ENCODE measurements at places on chromosomes 16 and 17.

- DNase-seq, result no peak
These were observed 50.4 kb upstream of the ENPP7 start for GRCh38 chr17:79680318-79680695.

GRCh38 chr16:15976225-15976812 is 26.9 kb downstream of the ABCC1 start:
- no peak for DNase-seq

DNA sequence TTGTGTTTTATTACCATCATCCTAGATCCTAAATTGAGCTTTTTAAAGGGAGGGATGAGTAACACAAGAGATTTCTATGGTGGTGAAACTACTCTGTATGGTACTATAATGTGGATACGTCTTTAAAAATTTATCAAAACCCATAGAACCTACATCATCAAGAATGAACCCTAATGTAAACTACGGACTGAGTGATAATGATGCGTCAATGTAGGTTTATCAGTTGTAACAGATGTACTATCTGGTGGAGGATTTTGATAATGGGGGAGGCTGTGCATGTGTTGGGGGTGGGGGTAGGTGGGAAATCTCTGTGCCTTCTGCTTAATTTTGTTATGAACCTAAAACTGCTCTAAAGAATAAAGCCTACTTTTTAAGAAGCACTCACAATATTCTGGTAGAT is 724.1 kb upstream of the SOX9 start:
- no peak for DNase-seq

GRCh38 chr16:74868501-74868900 is 93.9 kb upstream of the FA2H start:
- DNase-seq, result no peak

GRCh38 chr17:52696362-52696761 is 537.8 kb upstream of the CA10 start:
- DNase-seq, result no peak

GRCh38 chr16:84496991-84497390 is 7.5 kb downstream of the MEAK7 start:
- no peak for DNase-seq

- no peak for DNase-seq
These were observed 34.8 kb downstream of the SOST start for GRCh38 chr17:43723697-43724359.

DNA sequence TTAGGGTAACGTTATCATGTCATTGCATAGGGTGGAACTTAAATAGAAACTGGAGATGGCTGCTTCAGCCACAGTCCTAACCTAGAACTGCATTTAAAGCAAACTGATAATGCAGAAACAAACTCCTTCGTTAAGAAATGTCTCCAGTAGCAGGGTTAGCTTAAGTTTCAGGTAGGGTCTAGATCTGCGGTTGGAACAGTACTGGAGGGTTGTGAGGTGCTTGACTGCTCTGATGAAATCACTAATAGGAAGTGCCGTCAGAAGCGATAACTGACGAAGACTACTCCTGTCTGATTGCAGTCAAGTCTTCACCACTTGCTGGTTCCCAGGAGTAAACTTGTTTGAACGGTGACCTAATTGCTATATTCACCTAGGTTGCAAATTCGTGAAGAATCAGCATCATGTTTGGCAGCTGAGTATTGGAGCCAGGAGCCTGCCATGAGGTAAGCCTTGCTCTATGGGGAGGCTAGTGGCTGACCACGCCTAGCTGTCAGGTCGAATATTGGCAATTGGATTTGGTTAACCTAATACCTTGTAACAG is 24.5 kb downstream of the TRPV2 start:
- DNase-seq, result no peak

DNA sequence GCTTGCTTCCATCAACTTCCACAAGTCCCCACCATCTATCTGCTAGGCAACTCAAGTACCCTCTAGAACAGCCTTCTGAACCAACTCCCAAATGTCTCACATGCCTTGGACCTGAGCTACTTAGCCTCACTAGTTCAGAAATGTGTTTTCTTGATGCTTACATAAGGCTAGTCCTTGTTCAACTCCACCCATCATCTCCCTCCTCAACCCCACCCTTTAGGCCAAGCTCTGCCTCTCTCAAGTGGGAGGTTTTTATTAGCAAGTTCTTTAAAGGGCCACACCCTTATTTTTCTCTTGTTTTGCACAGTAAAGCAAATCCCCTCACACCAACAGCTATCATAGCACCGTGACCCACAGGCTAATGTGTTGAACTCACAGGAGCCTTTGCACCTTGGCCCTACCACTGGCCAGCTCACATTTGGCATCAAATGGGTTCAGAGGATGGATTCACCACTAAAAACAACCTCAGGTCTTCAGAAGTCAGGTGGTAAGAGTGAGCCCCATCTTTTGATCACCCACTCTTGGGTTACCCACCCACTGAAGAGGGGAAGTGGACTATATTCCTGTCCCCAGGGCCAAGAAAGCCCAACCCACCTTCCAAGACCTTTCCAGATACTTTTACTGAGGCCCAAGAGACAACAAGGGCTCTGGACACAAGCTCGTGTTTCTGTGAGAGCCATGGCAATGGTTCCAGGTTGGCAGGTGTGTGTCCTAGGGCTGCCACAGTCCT is 12.2 kb downstream of the PIK3R5 start:
- no peak for DNase-seq

GRCh38 chr16:23871924-23872323 is 36.1 kb downstream of the PRKCB start:
- no peak for DNase-seq

- DNase-seq, result no peak
These were observed 4.8 kb downstream of the RPA1 start for GRCh38 chr17:1834380-1835149.

DNA sequence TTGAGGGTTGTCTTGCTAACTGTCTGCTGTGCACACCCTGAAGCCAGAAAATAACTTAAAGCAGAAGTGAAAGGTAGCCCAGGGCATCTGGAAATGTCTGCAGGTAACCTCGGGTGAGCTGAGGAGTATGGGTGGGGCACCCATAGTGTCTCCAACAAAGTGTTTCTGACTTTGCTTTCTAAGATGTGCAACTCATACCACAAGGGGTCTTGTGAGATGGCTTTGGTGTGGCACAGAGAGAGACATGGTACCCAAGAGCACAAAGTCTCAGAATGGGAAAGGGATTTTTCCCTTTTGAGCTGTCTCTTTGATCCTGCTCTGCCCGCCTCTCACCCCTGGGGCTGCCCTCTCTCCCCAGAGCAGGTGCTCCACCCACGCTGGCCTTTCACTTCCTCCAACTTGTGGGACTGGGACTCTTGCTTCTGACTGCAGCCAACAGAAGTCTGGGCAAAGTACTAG is 6.9 kb downstream of the CHD9 start:
- no peak for DNase-seq

GRCh38 chr17:31838636-31839225 is 20.3 kb downstream of the COPRS start:
- no peak for DNase-seq

GRCh38 chr16:16032271-16032979 is 83.0 kb downstream of the ABCC1 start:
- DNase-seq, result no peak

DNA sequence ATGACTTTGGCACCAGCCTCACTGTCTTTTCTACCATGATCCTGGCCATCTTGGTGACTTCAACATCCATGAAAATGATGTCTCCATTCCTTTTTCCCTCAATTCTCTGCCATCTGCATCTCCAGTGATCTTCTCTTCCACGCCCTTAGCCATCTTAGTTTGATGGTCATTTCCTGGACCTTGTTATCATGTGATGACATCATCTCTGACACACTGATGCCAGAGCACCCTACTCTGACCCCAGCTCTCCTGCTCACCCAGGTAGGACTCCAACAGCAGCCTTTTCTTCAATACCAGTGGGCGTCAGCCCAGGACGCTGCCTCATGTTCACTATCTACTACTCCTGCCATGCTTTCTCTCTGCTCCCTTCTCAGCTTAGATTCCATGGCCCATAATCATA is 83.2 kb downstream of the ZZEF1 start:
- DNase-seq, result no peak

DNA sequence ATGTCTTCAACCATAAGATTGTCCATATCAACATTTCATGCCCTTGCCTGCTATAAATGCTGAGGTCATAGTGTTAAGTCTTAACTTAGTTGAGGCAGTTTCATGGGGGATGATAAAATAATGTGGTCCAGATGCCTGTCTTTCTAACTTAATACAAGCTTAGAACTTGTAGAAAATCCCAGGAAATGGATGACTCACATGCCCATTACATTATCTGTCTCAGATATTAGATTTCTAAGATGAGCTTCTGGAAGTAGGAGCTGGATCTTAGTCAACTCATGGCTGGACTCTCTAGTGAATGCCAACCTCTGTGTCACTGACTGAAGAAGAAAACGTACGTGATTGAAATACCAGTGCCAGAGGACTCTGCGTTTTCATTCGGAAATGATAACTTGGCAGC is 797.5 kb upstream of the EEF2KMT start:
- DNase-seq, result no peak

DNA sequence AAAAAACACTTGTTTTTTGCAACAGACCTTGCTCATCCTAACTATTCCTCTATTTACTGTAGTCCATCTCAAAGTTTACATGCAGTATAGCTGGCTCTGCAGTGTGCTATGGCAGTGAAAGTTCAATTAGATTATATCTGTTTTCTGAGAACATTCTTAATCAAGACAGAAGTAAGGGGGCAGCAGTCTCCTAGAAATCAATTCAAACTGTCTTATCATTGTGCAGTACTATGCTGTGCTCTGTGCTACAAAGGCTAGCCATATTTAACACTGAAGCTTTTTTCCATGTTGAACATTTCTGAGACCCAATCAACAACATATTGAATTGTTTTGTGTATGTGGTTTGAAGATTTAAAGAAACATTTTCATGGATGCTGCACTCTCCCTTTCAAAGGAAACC is 11.4 kb downstream of the NETO2 start:
- DNase-seq, result no peak

Measured in NCI-H1048 (cell line).